Cardiac atrium fibroblast (primary cell): ENCODE measurements at places on chromosomes 4 and X. TPM values are rescaled to one million over a fixed set of nuclear protein-coding genes. Genes with fewer than 3 reads are reported as not detected.

Gene ARR3
- not detected in 2 replicates for total RNA-seq

Gene SPANXA2
- total RNA-seq: not detected in 2 replicates

Gene CSAG3
- not detected in 2 replicates for total RNA-seq

Gene NEXMIF
- total RNA-seq: not detected in 2 replicates

Gene MGAT4D
- not detected in 2 replicates for total RNA-seq

Gene EXOC1L
- total RNA-seq: not detected in 2 replicates
